Stimulated activated CD4-positive, alpha-beta T cell treated with anti-CD3 and anti-CD28 coated beads, Interleukin-15, amount 100 ng/mL, for 1 hour (primary cell): ENCODE measurements at places on chromosomes 7 and 10.

DNA sequence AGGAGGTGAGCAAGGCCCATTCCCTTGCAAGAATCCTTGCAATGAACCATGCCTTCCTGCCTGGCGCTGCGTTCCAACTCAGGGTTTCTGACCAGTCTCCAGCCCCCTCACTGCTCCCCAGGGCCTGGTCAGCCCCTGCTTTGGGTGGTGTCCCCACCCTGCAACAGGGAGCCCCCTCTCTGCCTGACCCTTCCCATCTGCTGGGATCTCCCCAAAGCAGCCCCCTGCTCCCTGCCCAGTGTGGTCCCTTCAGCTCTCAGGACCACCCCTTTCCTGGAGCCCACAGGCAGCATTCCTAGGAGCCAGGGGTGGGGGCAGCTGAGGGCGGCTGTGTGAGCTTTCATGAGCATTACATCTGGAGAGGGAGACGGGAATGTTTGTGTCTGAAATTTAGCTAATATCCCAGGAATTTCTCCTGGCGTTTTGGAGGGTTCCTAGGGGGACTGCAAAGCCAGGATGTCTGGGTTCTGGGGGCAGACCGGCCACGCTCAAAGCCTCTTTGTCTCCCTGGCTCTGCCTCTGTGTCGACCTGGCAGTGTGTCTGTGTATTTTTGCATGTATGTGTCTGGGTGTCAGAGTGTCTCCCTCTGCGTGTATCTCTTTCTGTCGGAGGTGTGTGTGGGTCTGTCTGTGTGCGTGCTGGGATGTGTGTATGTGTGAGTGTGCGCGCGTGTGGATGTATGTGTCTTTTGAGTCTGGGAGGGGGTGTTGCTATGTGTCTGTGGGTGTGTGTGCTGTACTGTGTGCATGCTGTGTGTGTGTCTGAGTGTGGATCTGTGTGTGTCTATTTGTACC is 300.5 kb upstream of the ZMIZ1 start:
- no peak for DNase-seq

DNA sequence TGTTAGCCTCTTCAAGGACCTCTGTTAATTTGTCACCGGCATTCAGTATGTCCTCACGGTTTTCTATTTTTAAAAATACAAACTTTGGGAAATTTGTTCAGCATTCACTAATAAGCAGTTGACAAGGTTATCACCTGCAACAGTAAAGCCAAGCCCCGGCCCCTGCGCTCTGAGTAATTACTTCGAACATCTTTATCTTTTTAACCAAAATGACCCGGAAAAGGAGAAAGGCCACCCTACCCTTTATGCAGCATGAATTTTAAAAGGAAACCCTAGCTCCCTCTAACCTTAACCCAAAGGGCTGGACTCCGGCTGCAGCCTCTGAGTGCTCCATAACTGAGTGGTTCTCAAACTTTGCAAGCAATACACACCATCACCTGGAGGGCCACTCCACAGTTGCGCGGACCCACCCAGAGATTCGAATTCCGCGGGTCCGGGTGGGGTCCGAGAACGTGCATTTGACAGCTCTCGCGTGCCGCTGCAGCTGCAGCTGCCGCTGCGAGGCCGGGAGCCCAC is 940 bp downstream of the NSMCE4A start:
- no peak for DNase-seq

- DNase-seq = no peak
Observed at GRCh38 chr7:90262438-90262837, 17.5 kb downstream of the CFAP69 start.

- DNase-seq = no peak
Observed at GRCh38 chr10:811379-812175, 119.9 kb downstream of the LARP4B start.

- no peak for DNase-seq
Observed at GRCh38 chr7:85041605-85042216, 145.1 kb downstream of the SEMA3D start.

GRCh38 chr7:137950263-137950621 is 51.6 kb downstream of the CREB3L2 start:
- DNase-seq = no peak

DNA sequence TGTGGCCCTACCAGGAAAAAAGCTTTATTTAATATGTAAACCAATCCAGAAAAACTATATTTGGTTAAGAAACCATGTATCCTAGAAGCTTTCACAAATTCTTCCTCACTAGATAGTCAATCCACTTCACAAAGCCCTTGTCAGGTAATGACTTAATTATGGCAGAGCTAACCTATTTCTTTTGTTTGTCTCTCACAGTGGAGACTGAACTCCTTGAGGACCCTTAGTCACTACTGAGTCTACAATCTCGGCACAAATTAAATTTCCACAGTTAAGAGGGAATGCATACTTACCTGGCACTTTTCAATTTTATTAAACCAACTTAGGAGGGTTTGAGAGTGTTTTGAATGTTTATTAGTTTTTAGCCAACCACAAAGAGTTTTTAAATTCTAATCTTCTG is 23.0 kb downstream of the WAPL start:
- no peak for DNase-seq

DNA sequence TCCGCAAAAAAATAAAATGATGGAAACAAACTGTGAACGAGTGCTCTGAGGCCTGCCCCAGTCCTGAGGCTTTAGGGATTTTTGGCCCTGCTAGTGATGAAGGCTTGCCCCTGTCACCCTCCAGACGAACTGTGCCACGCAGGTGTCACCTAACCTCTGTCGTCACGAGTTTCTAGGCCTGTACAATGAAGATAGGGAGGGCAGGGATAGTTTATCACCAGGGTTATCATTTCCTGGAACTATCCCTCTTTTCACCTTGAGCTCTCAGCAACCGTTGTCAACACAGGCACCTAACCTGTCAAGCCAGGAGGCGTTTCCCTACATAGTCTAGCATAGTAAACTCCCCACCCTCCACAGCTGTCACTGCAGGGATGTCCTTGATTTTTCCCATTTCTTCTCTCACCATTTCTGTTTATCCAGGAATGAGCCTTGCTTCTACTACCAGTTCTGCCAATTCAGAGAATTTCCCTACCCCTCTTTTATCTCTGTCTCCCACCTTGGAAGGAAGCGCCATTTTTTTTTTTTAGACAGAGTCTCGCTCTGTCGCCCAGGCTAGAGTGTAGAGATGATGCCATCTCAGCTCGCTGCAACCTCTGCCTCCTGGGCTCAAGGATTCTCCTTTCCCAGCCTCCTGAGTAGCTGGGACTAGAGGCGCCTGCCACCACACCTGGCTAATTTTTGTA is 2.2 kb upstream of the ACHE start:
- no peak for DNase-seq

DNA sequence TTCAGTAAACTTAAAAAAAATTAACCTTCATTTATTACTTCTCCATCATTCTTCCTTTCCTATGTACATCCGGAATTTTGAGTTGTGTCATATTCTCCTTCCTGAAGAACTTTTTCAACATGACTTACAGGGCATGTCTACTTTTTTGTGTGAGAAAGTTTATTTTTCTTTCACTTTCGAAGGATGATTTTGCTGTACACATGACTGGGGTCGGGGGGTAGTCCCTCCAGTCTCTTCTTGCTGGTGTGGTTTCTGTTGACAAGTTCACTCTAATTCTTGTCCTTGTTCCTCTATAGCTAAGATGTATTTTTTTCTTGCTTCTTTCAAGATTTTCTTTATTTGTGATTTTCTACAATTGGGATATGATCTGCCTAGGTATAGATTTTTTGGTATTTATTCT is 55.8 kb downstream of the INPP5A start:
- DNase-seq = no peak

- DNase-seq = no peak
Observed at GRCh38 chr7:22884911-22885788, 62.5 kb upstream of the TOMM7 start.

- no peak for DNase-seq
Observed at GRCh38 chr7:101678658-101679057, 49.6 kb upstream of the MYL10 start.

DNA sequence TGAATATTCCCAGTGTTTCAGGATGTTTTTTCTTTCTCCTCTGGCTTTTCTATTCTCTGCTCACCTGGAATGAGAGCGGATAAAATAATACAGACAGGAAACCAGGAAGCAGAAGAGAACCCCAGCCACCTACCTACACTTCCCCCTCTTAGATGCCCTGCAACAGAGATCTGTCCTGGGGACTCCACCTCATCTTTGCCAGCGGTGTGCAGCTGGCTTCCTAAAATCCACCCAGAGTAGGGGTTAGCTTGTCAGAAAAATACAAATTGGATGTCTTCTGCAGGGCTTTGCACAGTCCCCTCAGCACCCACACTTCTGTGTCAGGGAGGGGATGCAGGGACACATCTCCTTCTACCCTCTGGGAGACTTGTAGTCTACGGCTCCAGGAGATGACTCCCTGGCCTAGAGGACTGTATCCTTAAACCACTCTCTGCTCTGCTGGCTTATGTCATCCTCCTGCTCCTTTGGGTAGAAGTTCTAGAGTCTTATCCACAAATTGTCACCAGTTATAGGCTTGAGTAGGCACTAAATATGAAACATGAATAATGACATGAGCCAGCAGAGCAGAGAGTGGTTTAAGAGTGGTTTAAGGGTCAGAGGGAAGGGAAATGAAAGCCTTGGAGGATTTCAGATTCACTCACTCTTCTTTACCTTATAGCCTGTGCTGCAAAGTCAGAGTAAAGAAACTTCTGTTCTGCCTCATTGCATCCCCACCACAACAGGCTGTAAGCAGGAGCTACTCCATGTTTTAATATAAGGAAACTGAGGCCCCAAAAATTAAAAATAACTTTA is 749.4 kb downstream of the AUTS2 start:
- no peak for DNase-seq

DNA sequence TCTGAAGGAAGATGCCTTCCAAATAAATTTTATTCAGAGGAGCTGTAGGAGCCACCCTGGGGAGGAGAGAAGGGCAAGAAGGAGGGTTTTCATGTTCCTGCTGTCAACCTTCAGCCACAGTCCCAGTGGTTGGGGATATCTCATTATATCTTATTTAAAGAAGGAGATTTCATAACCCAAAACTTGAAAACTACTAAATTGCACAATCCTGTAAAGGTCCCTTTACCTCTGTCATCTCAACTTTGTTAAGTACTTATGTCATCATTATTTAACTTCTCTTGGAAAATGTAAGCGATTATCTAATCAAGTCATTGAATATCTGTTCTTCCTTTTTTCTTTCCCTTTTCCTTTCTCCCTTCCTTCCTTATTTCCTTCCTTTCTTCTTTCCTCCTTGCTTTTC is 794.5 kb upstream of the IGFBP3 start:
- DNase-seq = no peak

- no peak for DNase-seq
Observed at GRCh38 chr7:134935701-134936100, 50.6 kb upstream of the AGBL3 start.
